ENCODE measurements at places on chromosomes 1 and 21.

GRCh38 chr1:156154317-156154749, 948 bp downstream of the SEMA4A start:
- peak; percentile 57 for DNase-seq

- DNase-seq = no peak
Measured at GRCh38 chr1:110870721-110871388, 2.1 kb upstream of the CD53 start.

DNA sequence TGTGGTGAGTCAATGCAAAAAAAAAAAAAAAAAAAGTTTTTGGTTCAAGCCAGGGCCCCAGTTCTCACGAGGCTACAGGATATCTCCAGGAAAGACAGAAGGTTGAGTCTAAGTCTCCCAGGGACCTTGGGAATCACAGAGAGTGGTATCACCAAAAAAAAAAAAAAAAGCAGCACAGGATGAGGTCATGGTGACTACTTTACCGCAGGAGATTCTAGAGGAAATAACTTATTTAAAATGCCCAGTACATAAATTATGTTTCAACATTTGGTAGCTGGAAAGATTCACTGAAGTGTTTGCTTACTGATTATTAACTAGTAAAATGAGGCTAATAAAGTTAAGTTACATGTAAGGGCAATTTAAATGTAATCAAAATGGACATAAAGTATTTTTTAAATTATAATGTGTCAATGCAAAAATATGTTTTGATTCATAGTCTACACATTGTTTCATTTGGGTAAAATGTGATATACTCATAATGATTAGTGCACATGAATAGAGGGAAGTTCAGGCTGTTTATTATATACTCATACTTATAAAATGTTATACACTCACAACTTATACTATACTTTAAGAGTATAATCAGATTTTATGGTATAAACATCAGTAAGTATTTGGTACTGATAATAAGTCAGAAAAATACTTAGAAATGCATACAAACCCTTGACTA, 84.1 kb downstream of the PLPPR5 start:
- DNase-seq = no peak

DNA sequence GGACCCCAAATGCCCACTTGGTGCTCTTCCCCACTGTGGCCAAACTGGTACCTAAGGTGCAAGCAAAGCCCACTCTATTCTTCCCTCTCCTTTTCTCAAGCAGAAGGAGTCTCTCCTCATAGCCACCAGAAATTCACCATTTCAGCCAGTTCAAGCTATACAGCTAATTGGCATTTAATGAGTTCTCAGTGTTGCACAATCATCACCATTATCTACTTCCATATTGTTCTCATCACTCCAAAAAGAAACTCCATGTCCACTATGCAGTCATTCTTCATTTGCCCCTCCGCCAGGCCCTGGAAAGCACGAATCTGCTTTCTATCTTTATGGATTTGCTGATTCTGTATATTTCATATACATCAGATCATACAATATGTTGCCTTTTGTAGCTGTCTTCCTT, 9.9 kb upstream of the ATG4C start:
- DNase-seq = no peak

GRCh38 chr1:210234329-210234757, 1.7 kb downstream of the SERTAD4 start:
- DNase-seq = no peak

- DNase-seq = no peak
Measured at GRCh38 chr1:94946886-94947285, 20.0 kb upstream of the CNN3 start.

- no peak for DNase-seq
Measured at GRCh38 chr1:119359730-119360129, 8.9 kb upstream of the HAO2 start.
